Endodermal cell (in vitro differentiated cells): ENCODE measurements at places on chromosomes 7 and 10. TPM values are rescaled to one million over a fixed set of nuclear protein-coding genes. Genes with fewer than 3 reads are reported as not detected.
A peak's percentile ranks its signal among the peaks of the same experiment; 100 is the strongest.

GRCh38 chr7:80018941-80019808 lies 115.5 kb upstream of the GNAI1 start:
- no peak overlapping the region for H3K4me3 ChIP-seq
- peak; percentile 80 for DNase-seq
- H3K36me3 ChIP-seq: no peaks in the 10 kb centered on the region
- no peaks in the 10 kb centered on the region for H3K27me3 ChIP-seq
- H3K27ac ChIP-seq: no peak overlapping the region
- H3K4me1 ChIP-seq: no peaks in the 10 kb centered on the region

GRCh38 chr7:18320971-18321567 lies 174.5 kb upstream of the HDAC9 start:
- no peak overlapping the region for H3K27ac ChIP-seq
- no peaks in the 10 kb centered on the region for H3K36me3 ChIP-seq
- H3K4me1 ChIP-seq: peaks cover 9% of the 10 kb centered on the region

DNA sequence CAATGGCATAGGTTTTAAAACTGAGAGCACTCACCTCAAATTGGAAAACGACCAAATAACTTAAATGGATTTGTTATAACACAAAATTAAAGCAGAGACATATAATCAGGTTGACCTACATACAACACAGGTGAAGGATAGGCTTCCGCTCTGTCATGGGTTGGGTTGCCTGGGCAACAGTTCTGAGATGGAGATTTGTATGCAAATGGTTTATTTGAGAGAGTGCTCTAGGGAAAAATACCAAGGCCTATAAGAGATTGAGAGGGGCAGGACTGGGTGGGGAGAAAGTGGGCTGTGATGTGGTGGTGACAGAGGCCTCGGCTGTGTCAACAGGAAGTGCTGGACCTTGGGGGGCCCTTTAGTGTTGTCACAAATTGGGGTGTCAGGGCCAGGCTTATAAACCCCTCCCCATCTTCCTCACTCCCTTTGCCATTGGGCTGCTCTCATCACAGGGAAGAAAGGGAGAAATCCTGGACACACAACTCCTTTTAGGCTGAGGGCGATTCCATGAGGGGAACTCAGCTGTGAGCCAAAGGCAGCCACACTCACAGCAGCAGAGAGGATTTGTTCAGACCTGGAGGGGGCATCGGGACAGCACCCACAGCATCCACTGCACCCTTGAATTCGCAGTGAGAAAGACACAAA lies 105.4 kb upstream of the LYZL1 start:
- H3K36me3 ChIP-seq: no peaks in the 10 kb centered on the region
- no peak for DNase-seq
- no peak overlapping the region for H3K4me3 ChIP-seq
- no peak overlapping the region for H3K27ac ChIP-seq
- no peaks in the 10 kb centered on the region for H3K27me3 ChIP-seq

DNA sequence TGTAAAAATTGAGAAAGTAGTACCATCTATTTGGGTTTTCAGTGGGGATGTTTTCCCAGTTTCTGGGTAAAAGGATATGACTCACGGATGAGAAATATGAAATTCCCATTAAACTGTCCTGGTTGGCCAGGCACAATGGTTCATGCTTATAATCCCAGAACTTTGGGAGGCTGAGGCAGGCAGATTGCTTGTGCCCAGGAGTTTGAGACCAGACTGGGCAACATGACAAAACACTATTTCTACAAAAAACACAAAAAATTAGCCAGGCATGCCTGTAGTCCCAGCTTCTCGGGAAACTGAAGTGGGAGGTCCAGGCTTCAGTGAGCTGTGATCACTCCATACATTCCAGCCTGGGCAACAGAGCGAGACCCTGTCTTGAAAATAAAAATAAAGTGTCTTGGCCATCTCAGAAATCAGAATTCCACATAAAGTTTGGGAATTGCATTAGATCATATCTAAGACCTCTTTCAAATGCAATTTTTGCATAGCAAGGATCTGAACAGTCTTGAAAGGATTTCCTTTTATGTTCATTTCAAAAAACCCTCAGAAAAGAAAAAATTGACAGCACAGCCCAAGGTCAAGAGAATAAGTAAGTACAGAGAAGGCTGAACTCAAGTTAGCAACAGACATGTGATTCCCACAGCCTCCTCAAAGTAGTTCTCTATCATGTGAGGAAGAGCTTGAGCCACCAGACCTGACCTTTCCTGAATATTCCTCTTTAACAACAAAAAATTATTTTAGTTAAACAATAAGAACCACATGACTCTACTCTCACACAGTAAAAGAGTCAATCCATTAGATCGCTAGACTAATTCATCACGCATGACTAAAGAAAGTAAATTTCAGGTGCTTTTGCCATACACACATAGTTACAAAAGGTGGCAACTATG lies 141.5 kb upstream of the CAV2 start:
- no peaks in the 10 kb centered on the region for H3K27me3 ChIP-seq
- no peak overlapping the region for H3K27ac ChIP-seq
- H3K4me1 ChIP-seq: no peaks in the 10 kb centered on the region

- no peak overlapping the region for H3K4me3 ChIP-seq
- no peaks in the 10 kb centered on the region for H3K36me3 ChIP-seq
- no peak overlapping the region for H3K27ac ChIP-seq
- H3K4me1 ChIP-seq: no peaks in the 10 kb centered on the region
Measured at GRCh38 chr7:117284692-117285091, 38.2 kb downstream of the WNT2 start.

Gene ENTPD1
- 2.0 to 3.9 TPM (median 2.7 TPM) in 3 replicates for total RNA-seq

GRCh38 chr10:53183733-53184132 lies 411.1 kb upstream of the MBL2 start:
- no peaks in the 10 kb centered on the region for H3K4me1 ChIP-seq
- H3K27me3 ChIP-seq: no peaks in the 10 kb centered on the region
- no peak for DNase-seq
- H3K36me3 ChIP-seq: no peaks in the 10 kb centered on the region
- H3K4me3 ChIP-seq: no peak overlapping the region
- H3K27ac ChIP-seq: no peak overlapping the region

- H3K4me3 ChIP-seq: peak overlapping the region; percentile 46
- H3K27me3 ChIP-seq: no peaks in the 10 kb centered on the region
- H3K4me1 ChIP-seq: peaks cover 8% of the 10 kb centered on the region
Measured at GRCh38 chr10:102281102-102281487, 35.8 kb downstream of the GBF1 start.

DNA sequence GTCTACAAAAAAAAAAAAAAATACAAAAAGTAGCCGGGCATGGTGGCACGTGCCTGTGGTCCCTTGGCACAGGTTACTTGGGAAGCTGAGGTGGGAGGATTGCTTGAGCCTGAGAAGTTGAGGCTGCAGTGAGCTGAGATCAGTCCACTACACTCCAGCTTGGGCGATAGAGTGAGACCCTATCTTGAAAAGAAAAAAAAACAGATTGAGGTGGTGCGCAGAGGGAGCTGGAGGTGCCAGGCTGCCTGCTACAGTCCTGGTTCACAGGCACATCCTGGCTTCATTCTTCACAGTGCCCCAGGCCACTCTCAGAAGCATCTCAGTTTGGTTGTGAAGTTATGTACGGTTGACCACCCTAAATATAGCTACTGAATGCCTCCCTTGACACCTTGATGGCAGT lies 4.8 kb downstream of the MMP21 start:
- no peaks in the 10 kb centered on the region for H3K4me1 ChIP-seq
- no peak overlapping the region for H3K4me3 ChIP-seq
- H3K36me3 ChIP-seq: peaks cover 8% of the 10 kb centered on the region
- no peaks in the 10 kb centered on the region for H3K27me3 ChIP-seq
- no peak overlapping the region for H3K27ac ChIP-seq

Gene NRCAM
- total RNA-seq: 11.3 to 29.4 TPM (median 28.2 TPM) in 3 replicates

- H3K27me3 ChIP-seq: no peaks in the 10 kb centered on the region
- H3K36me3 ChIP-seq: no peaks in the 10 kb centered on the region
- no peak overlapping the region for H3K4me3 ChIP-seq
- H3K4me1 ChIP-seq: peaks cover 2% of the 10 kb centered on the region
- DNase-seq: no peak
Measured at GRCh38 chr10:76649723-76650127, 987.9 kb downstream of the KCNMA1 start.

Gene CXCL12
- 0.91 to 1.9 TPM (median 1.4 TPM) in 3 replicates for total RNA-seq

- no peak for DNase-seq
- H3K27ac ChIP-seq: no peak overlapping the region
- H3K36me3 ChIP-seq: no peaks in the 10 kb centered on the region
Measured at GRCh38 chr7:33075818-33076518, 13.4 kb upstream of the NT5C3A start.

DNA sequence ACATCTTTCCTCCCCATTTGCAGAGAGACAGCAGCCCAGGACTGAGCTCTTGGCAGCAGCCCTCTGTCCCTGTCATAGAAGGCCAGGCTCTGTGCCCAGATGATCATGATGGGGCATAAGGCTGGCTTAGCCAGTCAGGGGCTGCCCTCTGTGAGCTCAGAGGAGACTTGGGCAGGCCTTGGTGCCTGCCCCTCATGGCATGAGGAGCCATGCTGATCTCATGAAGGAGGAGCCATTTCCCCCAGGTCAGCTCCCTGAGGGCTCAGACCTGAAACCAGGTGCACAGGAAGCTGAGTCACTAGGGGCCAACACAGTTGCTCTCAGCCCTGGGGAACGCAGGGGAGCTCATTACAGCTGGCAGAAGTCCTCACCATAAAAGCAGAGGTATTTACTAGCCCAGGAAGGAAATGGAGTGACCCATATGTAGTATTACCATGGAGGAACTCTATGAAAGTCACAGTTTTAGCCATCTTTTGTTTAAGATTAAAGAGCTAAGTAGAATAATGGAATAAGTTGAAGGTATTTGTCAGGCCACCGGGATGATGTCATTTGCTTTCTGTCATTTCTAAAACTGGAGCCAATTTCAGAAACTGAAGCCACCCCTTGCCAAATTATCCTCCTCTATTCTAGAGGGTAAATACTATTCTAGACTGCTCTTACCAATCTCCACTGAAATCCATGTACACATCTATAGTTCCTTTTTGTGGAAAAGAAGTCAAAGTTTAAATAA lies 362.4 kb upstream of the ZNF32 start:
- H3K36me3 ChIP-seq: no peaks in the 10 kb centered on the region
- no peak overlapping the region for H3K27ac ChIP-seq
- no peaks in the 10 kb centered on the region for H3K27me3 ChIP-seq
- DNase-seq: no peak
- H3K4me3 ChIP-seq: no peak overlapping the region
- peaks cover 4% of the 10 kb centered on the region for H3K4me1 ChIP-seq

Gene SRRT
- 82.2 to 195 TPM (median 186 TPM) in 3 replicates for total RNA-seq

Gene BLOC1S2
- 25.5 to 31.8 TPM (median 29.0 TPM) in 3 replicates for total RNA-seq

Gene ANXA8L1
- not detected in 2 replicates for total RNA-seq

Gene ASIC3
- total RNA-seq: 1.4 and 3.0 TPM in 2 replicates

Gene MBL2
- total RNA-seq: not detected in 2 replicates

Gene CAV1
- total RNA-seq: 3.3 to 4.9 TPM (median 4.4 TPM) in 3 replicates

GRCh38 chr7:40996233-40996677 lies 706.6 kb downstream of the INHBA start:
- no peaks in the 10 kb centered on the region for H3K4me1 ChIP-seq
- no peaks in the 10 kb centered on the region for H3K36me3 ChIP-seq
- no peak overlapping the region for H3K27ac ChIP-seq
- no peak overlapping the region for H3K4me3 ChIP-seq
- no peaks in the 10 kb centered on the region for H3K27me3 ChIP-seq
- DNase-seq: no peak

DNA sequence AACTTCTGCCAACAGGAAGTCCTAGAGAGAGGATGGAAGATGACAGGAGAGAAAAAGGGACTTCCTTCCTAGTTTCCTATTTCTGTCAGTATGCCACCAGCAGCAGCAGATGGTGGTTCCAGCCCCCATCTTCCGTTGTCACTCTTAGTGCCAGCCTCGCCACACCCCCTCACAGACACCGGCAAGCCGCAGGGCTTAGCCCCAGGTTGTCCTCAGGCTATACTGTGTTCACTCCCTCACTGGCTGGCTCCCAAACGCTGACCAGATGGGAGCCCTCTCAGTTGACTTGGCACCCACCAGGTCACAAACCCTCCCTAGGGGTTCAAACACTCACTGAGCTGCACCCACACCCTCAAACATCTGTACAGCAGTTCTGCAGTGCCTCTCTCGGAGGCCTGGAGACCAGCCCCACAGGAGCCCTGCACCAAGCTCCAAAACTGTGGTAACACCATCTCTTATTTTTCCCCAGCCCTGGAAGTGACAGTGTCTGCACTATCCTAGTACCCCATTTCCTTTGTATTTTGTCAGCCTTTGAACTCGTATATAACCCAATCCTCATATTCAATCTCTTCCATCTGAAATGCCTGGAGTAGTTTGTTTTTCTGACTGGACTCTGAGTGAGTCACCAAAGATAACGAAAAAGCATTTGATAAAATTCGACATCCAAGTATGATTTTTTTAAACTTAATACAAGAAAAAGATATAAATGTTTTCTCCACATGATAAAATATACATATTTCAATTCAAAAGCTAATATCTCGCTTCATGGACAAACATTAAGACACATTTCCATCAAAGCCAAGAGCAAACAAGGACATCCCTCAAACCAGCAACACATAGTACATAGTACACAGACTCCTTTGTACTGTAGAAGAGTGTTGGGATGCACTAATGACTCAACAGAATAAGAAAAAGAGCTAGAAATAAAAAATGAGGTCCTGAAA lies 34.5 kb downstream of the SMURF1 start:
- H3K4me1 ChIP-seq: peaks cover 4% of the 10 kb centered on the region
- H3K4me3 ChIP-seq: no peak overlapping the region

- no peak overlapping the region for H3K4me3 ChIP-seq
- H3K27ac ChIP-seq: no peak overlapping the region
- no peaks in the 10 kb centered on the region for H3K27me3 ChIP-seq
- H3K4me1 ChIP-seq: no peaks in the 10 kb centered on the region
Measured at GRCh38 chr10:21475393-21475792, 50.1 kb downstream of the SKIDA1 start.

GRCh38 chr10:30330497-30331168 lies 18.4 kb downstream of the MTPAP start:
- H3K36me3 ChIP-seq: peaks cover 71% of the 10 kb centered on the region
- no peaks in the 10 kb centered on the region for H3K27me3 ChIP-seq
- no peak overlapping the region for H3K4me3 ChIP-seq

- no peaks in the 10 kb centered on the region for H3K36me3 ChIP-seq
- no peaks in the 10 kb centered on the region for H3K27me3 ChIP-seq
- no peaks in the 10 kb centered on the region for H3K4me1 ChIP-seq
Measured at GRCh38 chr10:130079614-130080460, 30.8 kb downstream of the C10orf143 start.

Gene DPP6
- 1.1 and 1.7 TPM in 2 replicates for total RNA-seq

DNA sequence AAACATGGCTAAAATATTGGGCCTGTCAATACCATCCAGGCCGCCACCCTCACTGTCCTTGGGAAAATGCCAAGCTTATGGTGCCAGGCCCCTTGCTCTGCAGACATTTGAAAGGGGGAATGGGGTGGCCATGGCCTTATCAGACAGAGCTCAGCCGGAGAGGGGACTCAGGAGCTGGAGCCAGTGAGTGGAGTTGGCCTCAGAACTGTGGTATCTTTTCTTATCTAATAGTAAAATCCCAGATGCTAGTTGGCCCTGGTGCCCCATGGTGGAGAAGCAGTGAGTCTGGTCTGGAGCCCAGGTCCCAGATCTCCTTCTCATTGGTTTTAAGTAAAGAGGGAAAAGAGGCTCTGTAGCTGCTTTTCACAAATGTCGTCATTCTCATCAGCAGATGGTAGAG lies 49.6 kb upstream of the SORCS3 start:
- no peak overlapping the region for H3K27ac ChIP-seq
- peak; percentile 19 for DNase-seq
- no peaks in the 10 kb centered on the region for H3K27me3 ChIP-seq
- no peak overlapping the region for H3K4me3 ChIP-seq
- H3K36me3 ChIP-seq: no peaks in the 10 kb centered on the region
- no peaks in the 10 kb centered on the region for H3K4me1 ChIP-seq

GRCh38 chr10:85003083-85003482 lies 674.7 kb downstream of the CCSER2 start:
- DNase-seq: no peak
- H3K4me1 ChIP-seq: peaks cover under 1% of the 10 kb centered on the region
- H3K4me3 ChIP-seq: no peak overlapping the region
- H3K27ac ChIP-seq: no peak overlapping the region
- no peaks in the 10 kb centered on the region for H3K36me3 ChIP-seq
- no peaks in the 10 kb centered on the region for H3K27me3 ChIP-seq
